ENCODE measurements at places on chromosomes 3 and 15.

DNA sequence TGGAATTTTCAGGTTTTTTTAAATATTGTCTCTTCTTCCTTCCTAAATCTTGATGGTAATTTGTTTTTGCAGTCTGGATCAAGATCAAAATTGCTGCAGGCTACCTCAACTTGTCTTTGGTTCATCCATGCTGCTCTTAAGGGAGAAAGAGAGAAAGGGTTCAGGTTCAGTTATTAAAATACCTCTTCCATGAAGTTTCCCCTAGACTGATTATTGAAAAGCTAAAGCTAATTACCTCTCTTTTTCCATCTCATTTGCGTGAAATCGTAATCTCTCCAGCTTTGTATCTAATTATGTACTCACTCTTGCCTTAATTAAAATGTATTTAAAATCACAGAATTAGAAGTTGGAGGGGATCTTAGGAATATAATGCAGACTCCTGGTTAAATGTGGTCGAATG is 52.7 kb downstream of the SLC28A2 start:
- no peak for DNase-seq

- no peak for DNase-seq
These were observed 412.3 kb downstream of the ERC2 start for GRCh38 chr3:56055951-56056350.

- no peak for DNase-seq
These were observed 45.7 kb downstream of the DHX30 start for GRCh38 chr3:47848599-47849117.

DNA sequence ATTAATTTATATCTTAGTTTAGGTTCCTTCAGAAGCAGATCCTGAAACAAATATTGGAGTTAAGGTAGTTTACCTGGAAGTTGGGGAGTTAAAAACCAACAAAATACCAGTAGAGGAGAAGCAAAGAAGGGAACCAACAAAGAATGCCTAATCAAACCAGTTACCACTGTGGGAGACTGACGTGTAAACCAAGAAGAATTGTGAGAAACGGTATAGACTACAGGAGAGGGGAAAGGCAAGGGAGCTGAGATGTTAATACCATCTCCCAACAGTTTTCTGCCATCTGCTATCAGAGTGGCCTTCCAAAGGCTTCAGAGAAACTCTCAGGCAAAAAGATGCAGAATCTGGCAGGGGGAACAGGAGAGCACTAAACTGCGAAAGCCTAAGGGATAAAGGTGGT is 53.5 kb downstream of the BFSP2 start:
- DNase-seq: no peak

DNA sequence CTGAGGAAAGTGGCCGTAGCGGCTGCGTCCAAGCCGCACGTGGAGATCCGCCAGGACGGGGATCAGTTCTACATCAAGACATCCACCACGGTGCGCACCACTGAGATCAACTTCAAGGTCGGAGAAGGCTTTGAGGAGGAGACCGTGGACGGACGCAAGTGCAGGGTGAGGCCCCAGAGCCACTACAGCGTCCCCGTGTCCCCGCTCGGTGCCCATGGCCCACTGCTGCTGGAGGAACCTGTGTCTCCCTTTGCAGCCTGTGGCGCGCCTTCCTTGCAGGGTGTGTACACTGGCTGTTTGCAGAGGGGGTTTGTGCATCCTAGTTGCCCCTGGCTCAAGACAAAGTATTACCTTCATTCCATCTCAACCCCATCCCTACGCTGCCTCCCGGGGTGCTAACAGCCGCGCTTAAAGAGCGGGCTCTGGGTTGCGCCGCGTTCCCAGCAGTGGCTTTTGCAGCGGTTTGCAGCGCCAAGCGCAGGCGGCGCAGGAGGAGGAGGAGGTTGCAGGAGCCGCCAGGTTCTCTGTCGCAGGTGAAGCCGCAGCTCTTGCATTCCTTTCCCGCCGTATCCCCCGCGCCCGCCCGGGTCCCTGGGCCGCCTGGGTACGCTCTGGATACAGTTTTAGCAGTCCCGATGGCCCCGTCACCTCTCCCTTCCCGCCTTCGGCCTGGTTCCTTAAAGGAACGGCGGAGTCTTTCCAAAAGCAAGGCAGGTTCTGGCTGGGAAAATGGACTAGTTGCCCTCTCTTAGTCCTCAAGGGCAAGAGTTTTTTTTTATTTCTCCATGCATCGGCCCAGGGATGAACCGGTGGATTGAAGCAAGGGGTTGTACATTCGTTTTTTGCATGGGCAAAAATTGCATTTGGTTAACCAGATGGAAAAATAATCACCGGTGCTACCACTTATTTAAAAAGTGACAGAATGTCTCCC is 1.2 kb downstream of the CRABP1 start:
- no peak for DNase-seq

GRCh38 chr3:33046521-33046920 is 50.4 kb downstream of the GLB1 start:
- DNase-seq: no peak

Data from DMS153 (cell line).